Urinary bladder (tissue), 4 donors: ENCODE measurements at places on chromosomes 4 and X.

GRCh38 chrX:68822641-68823410 lies 6.0 kb upstream of the EFNB1 start:
- DNase-seq = no peak

- DNase-seq = no peak
Observed at GRCh38 chr4:88734403-88734949, 36.8 kb upstream of the NAP1L5 start.

DNA sequence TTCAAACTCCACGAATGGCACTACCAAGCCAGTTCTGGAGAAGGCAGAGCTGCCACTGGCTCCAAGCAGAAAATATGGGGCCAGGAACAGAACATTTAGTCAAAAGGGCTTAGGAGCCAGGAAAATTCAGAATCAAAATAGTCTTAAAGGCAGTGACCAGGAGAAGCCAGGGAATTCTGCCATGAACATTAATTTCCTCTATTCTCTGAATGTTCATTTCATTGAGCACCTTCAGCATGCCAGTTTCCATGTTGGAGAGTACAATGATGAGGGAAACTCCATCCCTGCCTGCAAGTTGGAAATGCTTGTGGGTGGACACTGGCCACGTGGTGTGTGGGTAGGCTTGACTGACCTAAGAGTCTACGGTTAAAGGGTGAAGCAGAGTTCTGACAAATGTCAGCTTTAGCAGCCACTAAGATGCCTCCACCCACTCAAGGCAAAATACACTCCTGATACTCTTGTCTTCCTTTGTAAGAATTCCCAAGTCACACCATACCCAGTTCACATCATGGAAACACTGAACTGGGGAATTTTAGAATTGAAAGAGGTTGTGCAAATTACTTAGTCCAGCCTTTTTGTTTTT lies 190.1 kb upstream of the C1QTNF7 start:
- no peak for DNase-seq

DNA sequence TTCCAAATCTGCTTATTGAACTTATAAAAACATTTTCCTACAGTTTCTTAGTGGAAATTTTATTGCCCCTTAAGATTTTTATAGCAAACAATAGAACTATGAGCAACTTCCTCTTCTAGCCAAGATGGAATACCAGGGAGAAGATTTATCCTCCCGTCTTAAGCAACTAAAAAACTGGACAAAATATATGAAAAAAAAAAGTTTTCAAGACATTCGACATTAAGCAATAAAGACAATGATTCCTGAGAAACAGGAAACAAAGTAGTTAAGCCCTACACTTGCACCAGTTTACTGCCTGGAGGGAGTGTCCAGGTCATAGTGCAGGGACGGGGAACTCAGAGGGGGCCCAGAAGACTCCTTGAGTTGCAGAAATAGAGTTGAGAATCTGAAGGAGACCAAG lies 516.1 kb upstream of the DIPK2B start:
- no peak for DNase-seq

GRCh38 chr4:99875071-99875470 lies 19.2 kb downstream of the LAMTOR3 start:
- peak; percentile 43 for DNase-seq

- no peak for DNase-seq
Observed at GRCh38 chr4:180850318-180850940, 1392.8 kb upstream of the TENM3 start.

GRCh38 chrX:8783097-8783713 lies 18.0 kb downstream of the FAM9A start:
- DNase-seq = no peak
